Activated effector memory CD4-positive, alpha-beta T cell treated with Interleukin-2 at 50 U/mL for 16 hours (primary cell): ENCODE measurements at places on chromosomes 3 and 15.
A peak's percentile ranks its signal among the peaks of the same experiment; 100 is the strongest.

DNA sequence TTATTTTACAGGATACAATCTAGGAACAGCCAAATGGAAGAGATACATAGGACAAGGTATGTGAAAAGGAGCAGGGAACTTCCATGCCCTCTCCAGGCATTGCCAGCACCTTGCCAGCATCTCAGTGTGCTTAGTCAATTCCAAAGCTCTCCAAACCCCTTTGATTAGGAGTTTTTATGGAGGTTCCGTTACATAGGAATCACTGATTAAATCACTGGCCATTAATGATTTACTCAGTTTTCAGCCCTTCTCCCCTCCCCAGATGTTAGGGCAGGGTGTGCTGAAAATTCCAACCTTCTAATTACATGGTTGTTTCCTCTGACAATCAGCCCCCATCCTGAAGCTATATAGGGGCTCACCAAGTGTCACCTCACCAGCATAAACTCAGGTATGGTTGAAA is 11.5 kb downstream of the MYLK start:
- DNase-seq: no peak

DNA sequence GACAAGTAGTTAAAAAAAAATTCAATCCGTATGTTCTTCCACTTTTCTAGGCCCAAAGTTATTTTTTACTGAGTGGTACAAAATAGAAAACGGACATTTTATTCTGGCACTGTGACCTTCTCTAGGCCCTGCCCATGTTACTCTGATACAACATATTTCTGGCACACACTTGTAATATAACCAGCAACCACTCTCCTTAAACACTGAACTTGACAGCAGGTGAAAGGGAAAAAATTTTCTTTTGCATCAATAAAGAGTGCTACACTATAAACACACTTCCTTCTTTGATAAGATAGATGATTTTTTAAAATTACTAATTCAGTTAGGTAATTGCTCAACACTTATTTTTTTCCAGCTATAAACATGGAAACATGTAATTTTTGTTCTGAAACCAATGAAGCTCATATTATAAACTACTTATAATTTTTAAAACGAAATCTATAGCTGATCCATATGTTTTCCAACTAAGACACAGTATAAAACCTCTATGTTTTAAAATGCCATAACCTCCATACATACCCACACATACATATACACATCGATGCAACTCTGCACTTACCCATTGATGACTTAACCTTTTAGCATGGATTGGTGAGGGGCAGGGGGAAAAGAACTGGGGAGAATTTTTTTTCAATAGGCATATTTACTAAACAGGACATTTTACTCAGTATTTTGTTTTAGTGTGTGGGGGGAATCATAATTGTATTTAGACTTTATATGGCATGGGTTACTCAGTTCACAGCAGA is 5.3 kb upstream of the CTNNB1 start:
- DNase-seq: no peak

DNA sequence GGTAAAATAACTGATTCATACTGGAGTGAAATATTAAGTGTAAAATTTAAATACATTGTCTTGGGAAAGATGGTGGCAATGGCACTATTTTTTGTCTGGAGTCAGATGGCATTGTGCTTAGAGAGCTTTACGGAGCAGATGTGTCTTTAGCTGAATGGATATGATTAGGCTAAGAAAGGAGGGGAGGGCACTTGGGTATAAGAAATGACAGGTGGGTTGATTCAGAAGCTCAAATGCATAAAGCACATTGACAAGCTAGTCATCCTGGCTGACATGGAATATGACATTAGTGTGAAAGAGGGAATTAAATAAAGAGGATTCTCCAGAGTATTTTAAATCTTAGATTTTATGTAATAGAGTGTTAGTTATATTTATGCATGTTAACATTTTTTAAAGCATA is 570.1 kb upstream of the CBLB start:
- no peak for DNase-seq

DNA sequence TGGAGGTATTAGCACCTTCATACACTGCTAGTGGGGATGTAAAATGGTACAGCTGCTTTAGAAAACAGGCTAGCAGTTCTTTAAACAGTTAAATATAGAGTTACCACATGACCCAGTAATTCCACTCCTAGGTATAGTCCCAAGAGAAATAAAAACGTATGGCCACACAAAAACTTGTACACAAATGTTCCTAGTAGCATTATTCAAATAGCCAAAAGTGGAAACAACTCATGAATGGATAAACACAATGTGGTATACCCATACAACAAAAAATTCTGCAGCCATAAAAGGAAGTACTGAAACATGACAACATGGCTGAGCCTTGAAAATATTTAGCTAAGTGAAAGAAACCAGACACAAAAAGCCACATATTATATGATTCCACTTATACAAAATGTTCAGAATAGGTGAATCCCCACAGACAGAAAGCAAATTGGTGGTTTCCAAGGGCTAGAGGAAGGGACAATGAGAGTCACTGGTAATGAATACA is 40.8 kb upstream of the KLF13 start:
- no peak for DNase-seq

DNA sequence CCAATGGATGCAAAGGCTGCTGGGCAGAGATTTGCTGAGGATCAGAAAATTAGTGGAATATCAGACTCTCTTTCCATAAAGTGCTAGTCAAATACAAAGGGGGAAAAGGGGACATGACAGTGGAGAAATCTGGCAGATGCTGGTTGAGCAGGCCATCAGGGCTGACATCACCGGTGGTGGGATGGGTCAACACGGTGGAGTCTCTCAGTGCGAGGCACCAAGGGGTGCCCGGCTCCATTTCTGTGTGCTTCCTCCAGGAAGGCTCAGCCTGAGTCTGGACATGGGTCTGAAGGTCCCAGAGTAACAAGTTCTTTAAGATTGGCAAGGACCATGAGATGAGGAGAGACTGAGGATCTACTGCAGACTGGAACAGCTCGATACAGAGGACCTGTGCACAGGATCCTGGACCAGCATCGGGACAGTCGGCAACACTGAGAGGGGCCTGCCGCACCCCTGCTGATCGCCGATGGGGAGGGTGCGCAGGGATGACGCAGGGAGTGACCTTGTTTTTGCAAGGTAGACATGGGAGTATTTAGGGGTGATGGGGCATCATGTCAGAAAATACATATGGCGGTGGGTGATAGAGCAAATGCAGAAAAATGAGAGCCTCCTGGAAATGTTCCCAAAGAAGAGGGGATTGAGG is 92.7 kb downstream of the SEC22A start:
- no peak for DNase-seq

GRCh38 chr3:11613851-11614487 is 29.7 kb downstream of the VGLL4 start:
- no peak for DNase-seq

DNA sequence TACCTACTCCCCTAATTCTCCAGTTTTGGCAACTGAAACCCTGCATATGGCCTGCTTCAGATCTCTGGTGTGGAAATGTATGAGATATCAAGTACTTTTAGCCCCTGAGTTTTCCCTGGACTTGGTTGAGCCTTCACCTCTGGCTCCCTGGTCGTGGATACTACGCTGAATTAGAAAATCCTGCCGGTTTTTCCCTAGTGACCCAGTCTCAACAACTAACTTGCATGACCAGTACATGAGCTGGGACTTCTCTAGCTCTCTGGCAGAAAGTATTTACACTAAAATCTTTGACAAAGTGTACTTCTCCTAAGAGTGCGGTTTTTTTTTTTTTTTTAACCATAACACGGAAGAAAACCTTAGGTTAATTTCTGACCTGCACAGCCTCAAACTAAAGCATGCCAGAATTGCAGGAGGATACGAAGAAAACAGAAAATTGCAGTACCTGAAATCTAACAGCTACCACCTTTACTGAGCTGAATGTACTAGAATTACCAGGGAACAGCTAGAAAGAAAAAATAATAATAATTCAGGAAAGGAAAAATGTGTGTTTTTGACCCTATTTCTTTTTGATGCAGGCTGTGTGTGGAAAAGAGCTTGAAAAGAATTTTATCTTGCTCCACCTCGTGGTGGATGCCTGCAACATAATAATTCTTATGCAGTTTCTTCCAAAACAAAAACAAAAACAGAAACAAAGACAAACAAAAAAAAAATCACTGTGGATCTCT is 165.6 kb downstream of the GMNC start:
- no peak for DNase-seq

- no peak for DNase-seq
Observed at GRCh38 chr3:130395331-130395730, 49.9 kb downstream of the COL6A5 start.

- DNase-seq: no peak
Observed at GRCh38 chr3:162569314-162569713, 1072.7 kb downstream of the OTOL1 start.

GRCh38 chr3:168546707-168547106 is 451.0 kb upstream of the GOLIM4 start:
- DNase-seq: no peak

GRCh38 chr3:50340448-50341329 is at the start of gene RASSF1:
TSS of gene RASSF1 (minus strand) at chr3:50340836. CDS start at chr3:50340805, 31 bp downstream.
- DNase-seq: peak; percentile 55

- DNase-seq: no peak
Observed at GRCh38 chr3:38829404-38829803, 13.4 kb upstream of the SCN10A start.

DNA sequence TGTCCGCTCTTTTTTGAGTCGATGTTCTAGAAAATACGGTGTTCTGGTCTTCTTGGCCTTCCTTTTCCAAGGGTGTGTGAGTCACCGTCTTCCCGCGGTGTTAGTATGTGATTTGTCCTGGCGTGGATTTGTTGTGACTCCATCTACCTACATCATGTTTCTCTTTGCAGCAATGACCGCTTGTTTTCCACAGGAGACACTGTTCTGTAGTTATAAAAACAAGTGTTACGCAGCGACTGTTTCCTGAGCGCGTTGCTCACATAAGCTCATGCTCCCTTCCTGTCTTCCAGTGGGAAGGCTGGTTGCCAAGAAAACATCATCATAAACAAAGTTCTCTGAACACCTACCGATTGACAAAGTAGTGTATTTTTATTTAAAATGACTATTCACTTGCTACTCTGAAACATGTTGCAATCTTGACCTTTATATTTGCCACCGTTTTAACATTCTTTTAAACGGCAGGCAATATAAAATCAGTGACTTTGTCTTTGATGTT is 19.0 kb downstream of the USP13 start:
- no peak for DNase-seq

GRCh38 chr3:32097768-32098167 is 8.7 kb upstream of the GPD1L start:
- no peak for DNase-seq

GRCh38 chr3:123783050-123783689 is 101.0 kb downstream of the MYLK start:
- DNase-seq: no peak

GRCh38 chr3:37068031-37068430 is 74.7 kb downstream of the MLH1 start:
- DNase-seq: no peak

GRCh38 chr3:168061332-168061996 is 34.3 kb downstream of the GOLIM4 start:
- no peak for DNase-seq

DNA sequence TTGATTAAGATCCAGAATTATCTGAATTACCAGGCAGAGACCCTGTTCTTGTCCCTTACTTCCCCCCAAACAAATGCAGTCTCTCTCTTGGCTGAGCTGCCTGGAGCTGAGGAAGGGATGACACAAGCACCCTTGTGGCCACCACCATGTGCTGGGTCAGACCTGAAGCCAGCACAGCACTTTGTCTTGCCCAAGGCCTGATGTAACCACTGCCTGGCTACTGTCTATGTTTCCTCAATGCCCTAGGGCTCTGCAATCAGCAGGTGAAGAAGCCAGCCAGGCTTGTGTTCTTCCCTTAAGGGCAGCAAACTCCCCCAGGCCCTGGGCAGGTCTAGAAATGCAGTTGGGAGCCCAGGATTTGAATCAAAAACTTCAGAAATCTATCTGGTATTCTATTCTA is 15.8 kb upstream of the CASR start:
- no peak for DNase-seq

- no peak for DNase-seq
Observed at GRCh38 chr3:63473641-63474166, 178.8 kb upstream of the SNTN start.

GRCh38 chr3:45647148-45647619 is 42.0 kb upstream of the SACM1L start:
- no peak for DNase-seq

GRCh38 chr3:101851072-101851770 is 1.9 kb downstream of the NFKBIZ start:
- DNase-seq: no peak

GRCh38 chr15:67839499-67839928 is 331 bp downstream of the RNU6-1 start:
- no peak for DNase-seq

DNA sequence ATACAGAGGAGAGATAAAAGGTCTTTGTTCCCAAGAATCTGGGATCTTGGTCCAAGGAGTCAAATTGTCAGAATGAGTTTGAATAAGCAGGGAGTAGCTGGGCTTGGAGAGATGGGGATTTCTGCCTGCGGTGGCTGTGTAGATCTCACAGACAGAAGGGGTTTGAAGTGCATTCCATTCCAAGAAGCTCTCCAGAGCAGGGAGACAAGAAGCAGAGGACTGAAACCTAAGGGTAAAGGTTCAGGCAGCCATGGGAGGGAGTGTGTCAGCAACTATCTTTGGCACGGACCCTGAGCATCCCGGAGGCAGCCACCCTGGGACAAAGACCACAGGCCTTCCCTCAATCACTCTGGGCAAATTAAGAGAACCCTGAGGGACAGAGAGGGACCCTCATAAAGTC is 422.3 kb upstream of the WNT5A start:
- DNase-seq: no peak

- peak; percentile 63 for DNase-seq
Observed at GRCh38 chr15:41904541-41905005, 10.7 kb upstream of the SPTBN5 start.

DNA sequence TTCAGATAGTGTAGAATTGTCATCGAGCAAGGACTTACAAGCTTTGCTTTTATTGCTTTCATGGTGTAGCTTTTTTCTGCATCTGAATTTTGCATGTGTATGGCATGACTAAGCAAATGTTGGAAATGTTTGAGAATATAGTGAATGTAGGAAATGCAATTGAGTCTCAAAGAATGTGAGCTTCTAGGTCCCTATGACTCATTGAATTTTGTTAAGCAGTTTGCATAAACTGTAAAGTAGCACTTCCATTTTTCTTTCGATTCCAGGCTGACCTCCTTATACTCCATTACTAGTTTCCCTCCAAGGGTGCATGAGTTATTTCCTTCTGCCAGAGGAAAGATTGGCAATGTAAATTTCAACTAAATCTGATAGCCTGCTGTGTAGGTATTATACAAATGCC is 619.2 kb downstream of the DIPK2A start:
- DNase-seq: no peak
